Vagina (tissue), 2 donors: ENCODE measurements at places on chromosomes 4 and X. TPM values are rescaled to one million over a fixed set of nuclear protein-coding genes. Genes with fewer than 3 reads are reported as not detected.

MSX1 gene
- total RNA-seq, result 31.4 TPM

NPY2R gene
- 0.49 TPM for total RNA-seq

- DNase-seq, result peak; percentile 85
Observed at GRCh38 chrX:54921427-54922021, 900 bp downstream of the TRO start.

- DNase-seq, result no peak
Observed at GRCh38 chr4:88765729-88766128, 68.1 kb upstream of the NAP1L5 start.

- no peak for DNase-seq
Observed at GRCh38 chr4:76696109-76696508, 201.8 kb downstream of the SOWAHB start.

- DNase-seq, result no peak
Observed at GRCh38 chr4:154160519-154161301, 330.9 kb downstream of the DCHS2 start.
